ENCODE measurements at places on chromosomes 12 and 14.

DNA sequence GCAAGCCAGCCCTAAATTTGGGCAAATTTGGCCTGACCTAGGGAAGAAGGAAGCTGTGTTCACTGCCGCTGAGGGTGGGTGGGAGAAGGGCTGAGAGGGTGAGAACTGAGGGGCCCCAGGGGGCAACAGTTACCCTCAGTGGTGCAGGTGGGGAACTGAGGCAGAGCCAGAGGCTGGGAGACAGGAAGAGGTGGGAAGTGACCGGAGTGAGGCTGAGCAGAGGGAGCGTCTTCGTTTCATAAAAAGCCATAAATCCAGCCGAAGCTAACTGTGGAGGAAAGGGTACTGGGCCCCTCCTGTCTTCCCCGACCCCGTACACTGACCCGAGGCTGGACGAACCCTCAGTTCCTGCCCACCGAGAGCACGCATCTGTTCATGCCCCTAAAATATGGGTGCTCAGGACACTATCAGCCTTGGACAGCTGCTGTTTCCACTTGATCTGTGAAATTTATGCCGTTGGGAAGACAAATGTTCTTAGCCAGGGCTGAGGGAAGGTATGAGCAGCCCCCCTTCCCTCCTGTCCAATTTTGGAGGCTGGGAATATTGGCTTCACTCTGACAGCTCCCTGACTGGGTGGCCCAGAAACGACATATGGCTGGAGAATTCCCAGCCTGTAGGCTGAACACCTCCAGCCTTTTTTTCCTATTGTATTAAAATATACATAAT, 116.5 kb downstream of the KIF26A start:
- DNase-seq: no peak

GRCh38 chr14:58426670-58427280, 556 bp downstream of the TIMM9 start:
- peak; percentile 73 for DNase-seq

DNA sequence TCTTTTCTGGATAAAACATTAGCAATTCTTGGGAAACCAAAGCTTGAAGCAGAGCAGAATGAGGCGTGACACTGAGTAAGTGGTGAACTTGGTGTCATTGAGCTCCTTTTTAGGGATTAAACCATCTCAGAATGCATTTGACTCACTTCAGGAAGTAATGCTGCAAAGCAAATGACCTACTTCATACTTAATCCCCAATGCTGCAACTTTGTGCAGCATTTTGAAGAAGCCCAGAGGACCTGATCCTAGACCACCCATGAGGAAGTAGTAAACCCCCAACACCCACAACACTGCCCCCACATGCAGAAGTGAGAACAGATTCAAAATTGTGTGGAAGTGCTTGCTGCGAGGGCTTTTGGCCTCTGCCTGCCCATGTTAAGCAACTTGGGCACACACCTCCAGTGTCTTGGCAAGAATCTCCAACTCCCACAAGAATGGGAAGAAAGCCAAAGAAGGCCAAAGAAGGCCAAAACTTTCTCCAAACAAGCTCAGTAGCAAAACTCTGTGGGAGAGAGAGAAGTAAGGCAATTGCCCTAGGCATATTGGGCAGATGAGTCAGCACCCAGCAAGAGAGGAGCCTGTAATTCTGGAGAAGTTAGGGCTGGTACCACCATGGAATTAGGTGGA, 69.2 kb upstream of the ETV6 start:
- DNase-seq: no peak

GRCh38 chr12:47963340-47964040, at the start of gene TMEM106C:
TSS of gene TMEM106C (plus strand) at chr12:47963596. CDS start at chr12:47964237, 641 bp downstream.
- DNase-seq: peak; percentile 98

GRCh38 chr12:66541426-66541825, 137.4 kb downstream of the GRIP1 start:
- no peak for DNase-seq
